ENCODE measurements at places on chromosomes 6 and 20. TPM values are rescaled to one million over a fixed set of nuclear protein-coding genes. Genes with fewer than 3 reads are reported as not detected.

- H3K4me1 ChIP-seq, result no peaks in the 10 kb centered on the region
- no peaks in the 10 kb centered on the region for H3K27me3 ChIP-seq
- no peaks in the 10 kb centered on the region for H3K36me3 ChIP-seq
These were observed 532.1 kb upstream of the CHD6 start for GRCh38 chr20:42150230-42150629.

DNA sequence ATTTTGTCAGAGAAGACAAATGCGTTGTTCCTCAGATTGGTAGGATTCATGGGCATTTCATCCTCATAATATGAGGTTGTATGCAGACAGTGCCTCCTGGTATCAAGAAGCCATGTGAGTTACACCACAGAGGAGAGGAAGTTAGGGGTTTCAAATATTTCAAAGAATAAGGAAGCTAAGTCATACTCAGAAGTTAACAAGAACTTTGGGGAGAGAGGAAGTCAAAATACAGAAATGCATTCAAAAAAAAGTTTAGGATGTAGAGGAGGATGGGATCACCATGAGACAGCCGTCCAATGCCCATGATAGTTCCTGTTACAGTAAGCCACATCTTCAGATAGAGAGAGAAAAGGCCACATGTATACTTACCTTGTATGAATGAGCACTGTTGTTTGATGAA lies 22.3 kb downstream of the HLA-DOB start:
- no peaks in the 10 kb centered on the region for H3K4me1 ChIP-seq
- no peak overlapping the region for H3K4me3 ChIP-seq
- H3K27ac ChIP-seq, result no peak overlapping the region

DNA sequence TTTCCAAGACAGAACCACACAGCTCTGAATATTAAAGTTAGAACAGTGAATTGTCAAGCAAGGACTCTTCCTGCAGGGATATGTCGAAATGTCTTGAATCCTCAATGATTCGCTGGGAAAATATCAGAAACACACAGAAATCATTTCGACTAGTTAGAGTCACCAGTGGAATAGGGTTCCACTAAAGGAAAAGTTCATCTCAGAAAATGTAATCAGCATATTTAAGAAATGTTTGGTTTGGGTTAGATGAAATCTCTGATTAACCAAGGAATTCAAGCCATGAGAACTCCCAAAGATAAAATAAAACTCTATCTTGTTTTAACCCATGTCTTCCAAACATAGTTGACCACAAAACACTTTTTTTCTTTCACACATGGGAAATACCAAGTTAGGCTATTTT lies 621.0 kb upstream of the NRSN1 start:
- H3K36me3 ChIP-seq, result no peaks in the 10 kb centered on the region
- H3K4me1 ChIP-seq, result no peaks in the 10 kb centered on the region
- no peak overlapping the region for H3K27ac ChIP-seq
- H3K4me3 ChIP-seq, result no peak overlapping the region
- DNase-seq, result no peak
- no peaks in the 10 kb centered on the region for H3K27me3 ChIP-seq

GRCh38 chr6:5898102-5898501 lies 108.6 kb downstream of the NRN1 start:
- H3K27ac ChIP-seq, result no peak overlapping the region
- no peaks in the 10 kb centered on the region for H3K27me3 ChIP-seq
- H3K36me3 ChIP-seq, result no peaks in the 10 kb centered on the region
- no peak overlapping the region for H3K4me3 ChIP-seq
- H3K4me1 ChIP-seq, result no peaks in the 10 kb centered on the region

DNA sequence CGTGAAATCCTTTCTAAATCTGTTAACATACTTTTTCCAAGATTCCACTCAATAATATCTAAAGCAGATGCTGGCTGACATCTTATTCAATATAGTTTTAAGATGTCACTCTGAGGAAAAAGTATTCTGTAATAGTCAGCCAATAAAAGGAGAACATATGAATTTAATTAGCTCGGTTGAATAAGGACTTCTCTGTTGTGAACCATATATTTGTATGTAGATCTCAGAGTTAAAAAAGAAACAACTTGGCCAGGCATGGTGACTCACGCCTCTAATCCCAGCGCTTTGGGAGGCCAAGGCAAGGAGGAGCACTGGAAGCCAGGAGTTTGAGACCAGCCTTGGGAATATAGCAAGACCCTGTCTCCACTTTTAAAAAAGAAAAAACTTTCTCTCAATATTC lies 7.4 kb upstream of the CD24 start:
- DNase-seq, result no peak
- H3K27ac ChIP-seq, result no peak overlapping the region
- no peaks in the 10 kb centered on the region for H3K36me3 ChIP-seq

Gene CTCFL
- not detected for total RNA-seq

DNA sequence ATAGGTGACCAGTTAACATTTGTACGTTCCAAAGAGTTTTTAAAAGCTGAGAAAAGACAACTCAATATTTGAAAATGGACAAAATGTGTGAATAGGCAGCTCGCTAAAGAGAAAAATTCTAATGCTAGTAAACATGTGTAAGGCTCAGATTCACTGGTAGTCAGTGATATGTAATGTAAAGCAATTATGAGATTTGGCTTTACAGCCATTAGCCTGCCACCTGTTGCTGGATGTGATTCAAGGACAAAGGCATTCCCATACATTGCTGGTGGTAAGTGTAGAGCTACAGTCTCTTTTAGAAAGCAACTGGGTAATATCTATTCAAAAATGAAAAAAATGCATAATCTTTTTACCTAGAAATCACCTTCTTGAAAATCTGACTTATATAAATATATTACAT lies 114.3 kb downstream of the COL19A1 start:
- H3K27ac ChIP-seq, result no peak overlapping the region
- no peaks in the 10 kb centered on the region for H3K4me1 ChIP-seq
- H3K36me3 ChIP-seq, result no peaks in the 10 kb centered on the region
- no peaks in the 10 kb centered on the region for H3K27me3 ChIP-seq
- DNase-seq, result no peak

- H3K4me3 ChIP-seq, result no peak overlapping the region
- no peaks in the 10 kb centered on the region for H3K36me3 ChIP-seq
These were observed 9.8 kb downstream of the MAS1L start for GRCh38 chr6:29477923-29478450.

DNA sequence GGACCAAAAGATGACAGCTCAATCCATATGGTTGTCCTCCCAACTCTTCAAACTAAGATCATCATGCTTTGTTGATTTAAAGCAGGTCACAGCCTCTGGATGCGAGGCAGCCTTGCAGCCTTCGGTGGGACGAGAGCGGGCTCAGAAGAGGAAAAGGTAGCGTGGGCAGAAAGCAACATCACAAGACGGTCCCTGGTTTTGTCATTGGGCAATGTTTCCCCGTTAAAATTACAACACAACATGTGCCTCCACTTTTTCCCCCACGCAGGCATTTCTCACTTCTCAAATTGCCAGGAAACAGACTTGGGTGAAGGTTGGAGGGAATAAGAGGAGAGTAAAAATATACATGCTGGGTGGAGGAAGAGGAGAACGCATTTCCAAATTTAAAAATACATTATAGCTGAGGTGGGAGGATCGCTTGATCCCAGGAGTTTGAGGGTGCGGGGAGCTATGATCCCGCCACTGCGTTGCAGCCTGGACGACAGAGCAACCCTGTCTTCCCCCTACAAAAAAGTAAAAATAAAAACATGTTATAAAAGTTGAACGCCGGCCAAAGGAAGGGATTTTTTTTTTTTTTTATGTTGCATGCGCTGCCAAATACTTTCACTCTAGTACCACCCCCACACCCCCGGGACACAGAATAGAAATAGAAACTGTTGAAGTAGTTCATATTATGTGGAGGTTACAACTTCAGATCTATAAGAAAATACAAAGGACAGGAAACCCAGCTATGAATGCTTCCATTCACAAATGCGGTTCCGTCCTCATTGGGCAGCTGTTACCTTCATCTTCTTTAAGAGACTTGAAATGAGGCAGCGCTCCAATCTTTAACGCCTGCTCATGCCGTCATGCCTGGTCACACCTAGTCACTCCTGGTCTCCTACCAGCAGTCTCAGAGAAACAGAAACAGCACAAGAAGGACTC lies 13.9 kb upstream of the NAA20 start:
- peak; percentile 56 for DNase-seq
- H3K27me3 ChIP-seq, result no peaks in the 10 kb centered on the region
- H3K36me3 ChIP-seq, result no peaks in the 10 kb centered on the region
- peaks cover 8% of the 10 kb centered on the region for H3K4me1 ChIP-seq

Gene ARMH2
- total RNA-seq, result not detected

Gene BMP5
- total RNA-seq, result not detected

DNA sequence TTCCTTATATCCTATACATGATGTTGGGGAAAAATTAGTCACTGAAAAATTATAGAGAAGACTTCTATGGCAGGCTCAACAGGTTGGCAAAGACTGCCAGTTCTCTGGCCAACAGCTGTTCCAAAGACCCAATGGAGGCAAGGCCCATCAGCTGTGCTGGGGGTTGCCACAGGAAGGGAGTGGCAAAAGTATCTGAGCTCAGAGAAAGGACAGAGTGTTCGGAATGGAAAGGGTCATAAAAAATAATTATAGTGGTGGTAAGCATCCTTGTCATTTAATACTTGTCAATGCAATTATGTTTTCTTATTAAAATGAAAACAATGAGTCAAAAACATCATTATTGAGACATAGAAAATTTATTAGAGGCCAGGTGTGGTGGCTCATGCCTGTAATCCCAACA lies 36.1 kb downstream of the FASTKD5 start:
- H3K4me3 ChIP-seq, result no peak overlapping the region
- no peaks in the 10 kb centered on the region for H3K27me3 ChIP-seq
- no peaks in the 10 kb centered on the region for H3K4me1 ChIP-seq

GRCh38 chr6:41938590-41939175 lies 2.9 kb downstream of the CCND3 start:
- no peak for DNase-seq
- peak overlapping the region; percentile 31 for H3K27ac ChIP-seq

- H3K4me3 ChIP-seq, result no peak overlapping the region
- no peaks in the 10 kb centered on the region for H3K4me1 ChIP-seq
- H3K27ac ChIP-seq, result no peak overlapping the region
- no peaks in the 10 kb centered on the region for H3K27me3 ChIP-seq
- DNase-seq, result no peak
These were observed 94.0 kb upstream of the SPTLC3 start for GRCh38 chr20:12914804-12915203.

Gene CST4
- not detected for total RNA-seq

GRCh38 chr6:28816909-28817807 lies 106.6 kb downstream of the TRIM27 start:
- peaks cover 3% of the 10 kb centered on the region for H3K27me3 ChIP-seq
- H3K36me3 ChIP-seq, result no peaks in the 10 kb centered on the region
- no peak overlapping the region for H3K27ac ChIP-seq
- no peak overlapping the region for H3K4me3 ChIP-seq
- no peaks in the 10 kb centered on the region for H3K4me1 ChIP-seq

Gene F13A1
- total RNA-seq, result 80.9 TPM

- no peaks in the 10 kb centered on the region for H3K4me1 ChIP-seq
- H3K4me3 ChIP-seq, result no peak overlapping the region
These were observed 14.5 kb upstream of the FBXO30 start for GRCh38 chr6:145829102-145829501.

DNA sequence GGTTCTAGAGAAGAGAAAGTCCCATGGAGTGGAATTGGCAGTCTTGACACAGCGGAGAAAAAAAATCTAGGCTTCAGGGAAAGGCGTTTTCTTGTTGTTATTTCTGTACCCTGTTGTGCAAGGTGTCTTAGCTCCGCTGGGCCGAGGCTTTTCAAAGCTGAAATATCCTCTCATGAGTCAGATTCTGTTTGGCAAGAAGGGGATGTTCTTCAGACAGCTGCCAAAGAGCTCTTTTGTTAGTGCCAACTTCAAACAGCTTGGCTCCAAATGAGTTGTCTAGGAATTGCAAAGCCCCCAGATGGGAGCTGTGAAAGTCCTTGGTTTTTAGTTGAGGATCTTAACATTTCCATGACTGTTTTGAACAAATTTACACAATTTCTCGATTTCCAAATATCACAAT lies 45.6 kb downstream of the LRRN4 start:
- peaks cover 5% of the 10 kb centered on the region for H3K4me1 ChIP-seq
- H3K36me3 ChIP-seq, result no peaks in the 10 kb centered on the region
- H3K4me3 ChIP-seq, result peak overlapping the region; percentile 3
- no peaks in the 10 kb centered on the region for H3K27me3 ChIP-seq
- peak; percentile 47 for DNase-seq

Gene SMLR1
- 0.08 TPM for total RNA-seq

GRCh38 chr20:37803438-37804307 lies 99.3 kb upstream of the VSTM2L start:
- H3K27ac ChIP-seq, result no peak overlapping the region
- H3K4me1 ChIP-seq, result no peaks in the 10 kb centered on the region
- H3K27me3 ChIP-seq, result no peaks in the 10 kb centered on the region
- H3K36me3 ChIP-seq, result no peaks in the 10 kb centered on the region

Gene ENPP5
- total RNA-seq, result 4.7 TPM

DNA sequence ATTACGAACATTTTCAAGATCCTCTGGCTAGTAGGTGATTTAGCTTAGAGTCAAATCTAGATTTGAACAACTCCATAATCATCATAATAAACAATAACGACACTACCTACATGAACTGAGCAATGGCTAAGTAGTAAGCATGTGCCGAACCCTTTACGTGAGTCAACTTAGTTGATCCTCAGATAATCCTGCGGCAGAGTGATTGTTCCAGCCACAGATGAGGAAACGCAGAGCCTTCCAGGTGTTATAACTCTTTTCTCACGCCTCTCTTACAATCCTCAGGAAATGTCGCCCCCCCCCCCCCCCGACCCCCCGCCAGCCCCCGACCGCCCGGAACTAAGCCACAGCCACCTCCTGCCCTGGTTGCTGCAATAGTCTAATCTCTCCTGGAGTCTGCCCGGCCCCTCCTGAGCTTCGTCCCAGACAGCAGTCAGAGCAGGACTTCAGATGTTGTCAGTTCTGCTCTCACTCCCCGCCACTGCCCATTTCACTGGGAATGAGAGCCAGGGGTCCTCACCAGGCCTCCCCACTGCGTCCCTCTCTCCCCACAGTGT lies 141.5 kb upstream of the AGPAT4 start:
- no peak overlapping the region for H3K4me3 ChIP-seq
- no peaks in the 10 kb centered on the region for H3K36me3 ChIP-seq

- H3K4me1 ChIP-seq, result peaks cover 2% of the 10 kb centered on the region
- H3K27me3 ChIP-seq, result no peaks in the 10 kb centered on the region
- H3K27ac ChIP-seq, result no peak overlapping the region
- H3K36me3 ChIP-seq, result no peaks in the 10 kb centered on the region
These were observed 72.4 kb upstream of the BACH2 start for GRCh38 chr6:90369024-90369519.

Gene SLC17A9
- total RNA-seq, result 7.3 TPM

- H3K36me3 ChIP-seq, result no peaks in the 10 kb centered on the region
- no peak for DNase-seq
- H3K27ac ChIP-seq, result no peak overlapping the region
- no peaks in the 10 kb centered on the region for H3K27me3 ChIP-seq
These were observed 40.4 kb downstream of the ZBTB46 start for GRCh38 chr20:63790572-63791168.

DNA sequence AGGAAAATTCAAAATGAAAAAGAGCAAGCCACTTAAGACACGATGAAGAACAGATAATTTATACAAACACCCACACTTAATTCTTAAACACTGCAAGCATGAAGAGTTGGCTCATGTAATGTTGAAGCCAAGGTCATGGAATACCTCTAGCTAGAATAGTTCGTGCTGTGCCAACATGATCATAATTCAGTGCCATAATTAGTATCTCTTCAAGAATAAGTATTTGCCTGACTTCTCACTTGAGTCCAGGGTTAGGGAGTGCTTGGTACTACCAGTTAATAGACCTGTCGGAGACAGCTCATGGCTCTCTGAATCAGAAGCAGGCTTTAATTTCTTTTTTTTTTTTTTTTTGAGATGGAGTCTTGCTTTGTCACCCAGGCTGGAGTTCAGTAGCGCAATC lies 206.3 kb downstream of the UNC5CL start:
- no peaks in the 10 kb centered on the region for H3K4me1 ChIP-seq
- no peak overlapping the region for H3K4me3 ChIP-seq
- no peaks in the 10 kb centered on the region for H3K36me3 ChIP-seq
- no peaks in the 10 kb centered on the region for H3K27me3 ChIP-seq

Gene HTR1E
- total RNA-seq, result 2.9 TPM
